ENCODE measurements at places on chromosomes 12 and 14.

DNA sequence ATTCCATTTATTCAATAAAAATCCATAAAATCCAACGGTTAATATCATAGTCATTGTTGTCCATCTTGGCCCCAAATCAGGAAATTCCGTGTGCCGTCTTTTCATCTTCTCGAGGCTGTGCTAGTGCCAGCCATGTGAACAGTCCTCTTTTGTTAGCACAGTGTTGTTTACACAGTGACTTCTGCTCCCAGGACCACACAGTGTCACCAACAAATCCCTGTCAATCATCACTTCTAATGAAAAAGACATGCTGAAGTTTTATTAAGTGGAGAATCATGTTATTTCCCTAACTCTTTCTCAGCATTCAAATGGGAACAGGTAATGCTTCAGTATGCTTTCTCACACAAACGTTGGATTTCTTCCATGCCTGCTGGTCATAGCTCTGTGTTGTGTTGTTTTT, 1.9 kb upstream of the SLCO1A2 start:
- peak; percentile 38 for DNase-seq

- DNase-seq = no peak
Measured at GRCh38 chr14:104925855-104926609, 1.4 kb downstream of the PLD4 start.

- DNase-seq = no peak
Measured at GRCh38 chr12:18851271-18851670, 113.4 kb downstream of the CAPZA3 start.

DNA sequence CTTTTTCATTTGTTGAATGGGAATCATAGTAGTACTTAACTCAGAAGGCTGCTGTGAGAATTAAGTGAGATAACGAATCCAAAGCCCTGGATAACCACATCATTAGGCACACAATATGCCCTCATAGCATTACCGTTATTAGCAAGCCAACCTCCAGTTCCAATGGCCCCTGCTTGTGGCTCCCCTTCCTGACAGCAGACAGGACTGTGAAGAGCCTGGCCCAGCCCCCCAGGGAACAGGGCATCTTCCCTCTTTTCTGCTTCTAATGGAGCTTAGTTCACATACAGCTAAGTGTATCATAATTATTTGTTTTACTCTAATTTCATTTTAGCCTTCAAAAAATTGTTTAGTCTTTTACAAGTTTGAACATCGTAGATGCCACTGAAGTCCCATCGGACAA, 39.7 kb downstream of the DHRS2 start:
- DNase-seq = no peak

- DNase-seq = no peak
Measured at GRCh38 chr12:21987755-21988154, 46.5 kb upstream of the ABCC9 start.

GRCh38 chr12:11746940-11747716, 97.7 kb downstream of the ETV6 start:
- DNase-seq = no peak

GRCh38 chr12:6180268-6181051, 19.7 kb upstream of the CD9 start:
- DNase-seq = no peak

- no peak for DNase-seq
Measured at GRCh38 chr12:6981152-6982052, 10.7 kb downstream of the EMG1 start.

- DNase-seq = no peak
Measured at GRCh38 chr12:64160711-64161060, 61.4 kb downstream of the KICS2 start.

- no peak for DNase-seq
Measured at GRCh38 chr12:121508533-121508932, 72.3 kb downstream of the KDM2B start.

- DNase-seq = no peak
Measured at GRCh38 chr12:64679487-64680001, 69.2 kb downstream of the RASSF3 start.

- DNase-seq = no peak
Measured at GRCh38 chr12:8822298-8822697, at the start of gene A2ML1. A2ML1 (plus strand) TSS chr12:8822621; CDS start chr12:8822652, 31 bp downstream.

- DNase-seq = no peak
Measured at GRCh38 chr12:64801381-64801780, 23.1 kb upstream of the TBC1D30 start.

DNA sequence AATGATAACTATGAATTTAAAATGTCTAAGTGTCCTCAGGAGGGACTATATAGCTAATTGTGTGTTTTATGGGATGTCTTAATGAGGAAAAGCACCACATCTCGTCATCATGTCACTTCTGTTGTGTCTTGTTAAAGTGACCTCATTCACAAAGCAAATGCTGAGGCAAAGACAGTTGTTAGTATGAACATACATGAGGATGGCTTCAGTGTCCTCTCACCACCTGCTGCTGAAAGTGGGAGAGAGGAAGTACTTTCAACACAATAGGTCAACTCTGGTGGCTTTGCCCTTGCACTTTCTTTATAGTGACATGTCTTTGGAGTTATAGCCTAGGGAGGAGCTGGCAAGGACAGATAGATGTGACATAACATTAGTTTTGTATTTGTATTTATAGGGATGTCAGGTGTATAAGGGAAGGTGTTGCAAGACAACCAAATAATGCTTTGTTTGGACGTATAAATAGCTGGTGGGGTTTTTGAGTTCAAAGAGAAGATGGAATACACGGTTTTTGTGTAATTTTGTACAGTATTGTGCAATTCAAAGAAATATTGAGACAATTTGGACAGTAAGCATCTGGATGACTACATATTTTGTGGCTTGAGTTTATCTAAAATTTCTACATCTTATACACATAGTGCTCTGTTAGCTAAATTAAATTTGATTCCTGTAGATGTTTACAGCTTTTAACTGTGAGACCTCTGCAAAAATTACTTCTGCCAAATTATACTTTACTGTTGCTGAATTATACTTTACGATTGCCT, 131.7 kb upstream of the ATP2B1 start:
- DNase-seq = no peak

DNA sequence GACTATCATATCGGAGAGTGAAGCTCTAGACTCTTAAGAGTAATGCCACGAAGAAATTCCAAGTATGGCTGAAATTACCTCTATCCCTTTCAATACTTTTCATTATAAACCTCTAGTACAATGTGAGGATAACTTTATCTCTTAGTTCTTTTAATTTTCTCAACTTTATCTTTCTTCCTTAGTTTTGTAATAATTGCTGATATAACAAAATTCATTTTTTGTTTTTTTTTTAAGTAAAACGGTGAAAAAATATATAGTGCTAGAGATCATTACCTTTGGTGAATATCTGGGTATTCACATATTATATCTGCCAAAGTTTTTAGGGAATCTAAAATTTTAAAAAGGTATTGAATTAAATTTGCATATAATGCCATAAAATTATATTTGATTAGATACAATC, 19.5 kb upstream of the DNAAF2 start:
- no peak for DNase-seq

- DNase-seq = no peak
Measured at GRCh38 chr12:54572881-54573280, 15.6 kb downstream of the PPP1R1A start.

- no peak for DNase-seq
Measured at GRCh38 chr14:99093532-99094517, 178.2 kb downstream of the BCL11B start.

- no peak for DNase-seq
Measured at GRCh38 chr12:3022411-3022810, 54.8 kb upstream of the TSPAN9 start.

DNA sequence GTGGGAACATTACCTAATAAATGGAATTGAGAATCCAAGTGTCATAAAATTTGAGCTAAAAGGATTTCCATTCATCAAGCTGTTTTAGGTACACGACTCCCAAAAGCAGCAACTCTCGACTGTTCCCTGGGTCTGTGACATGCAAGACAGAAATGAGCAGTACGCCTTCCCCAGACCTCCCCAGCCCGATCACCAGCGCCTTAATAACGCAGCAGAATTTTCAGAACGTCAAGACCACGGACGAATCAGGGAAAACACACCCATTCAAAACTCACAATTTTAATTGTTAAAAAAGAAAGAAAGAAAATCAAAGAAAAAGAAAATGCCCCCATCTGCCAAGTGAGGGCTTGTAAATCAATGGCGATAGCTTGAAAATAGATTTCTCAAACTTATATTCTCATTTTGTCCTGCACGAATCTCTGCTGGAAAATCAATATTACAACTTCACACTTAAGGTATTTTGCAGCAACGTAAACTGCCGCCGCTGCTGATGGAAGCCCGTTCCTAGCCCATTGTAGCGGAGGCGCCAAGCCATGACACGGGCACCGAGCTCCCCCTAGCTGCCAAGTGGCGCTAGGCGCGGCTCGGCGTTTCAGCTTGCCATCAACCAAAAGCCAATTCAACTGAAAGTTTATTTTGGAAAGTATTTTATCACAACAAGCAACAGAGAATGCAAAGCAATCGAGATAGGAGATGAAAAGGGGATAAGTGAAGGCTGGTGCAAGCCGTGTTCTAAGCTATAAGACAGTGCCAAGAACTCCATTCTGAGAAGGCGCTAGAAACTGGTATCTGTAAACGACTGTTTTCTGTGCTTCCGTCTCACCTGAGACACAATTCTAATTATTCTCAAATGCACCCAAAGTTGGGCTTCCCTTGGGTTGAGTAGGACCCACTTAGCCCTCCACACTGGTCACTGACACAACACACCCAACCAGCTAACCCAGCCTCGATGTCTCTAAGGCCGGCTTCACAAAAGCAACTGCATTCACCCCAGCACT, 5.5 kb downstream of the BCL11B start:
- DNase-seq = peak; percentile 23

DNA sequence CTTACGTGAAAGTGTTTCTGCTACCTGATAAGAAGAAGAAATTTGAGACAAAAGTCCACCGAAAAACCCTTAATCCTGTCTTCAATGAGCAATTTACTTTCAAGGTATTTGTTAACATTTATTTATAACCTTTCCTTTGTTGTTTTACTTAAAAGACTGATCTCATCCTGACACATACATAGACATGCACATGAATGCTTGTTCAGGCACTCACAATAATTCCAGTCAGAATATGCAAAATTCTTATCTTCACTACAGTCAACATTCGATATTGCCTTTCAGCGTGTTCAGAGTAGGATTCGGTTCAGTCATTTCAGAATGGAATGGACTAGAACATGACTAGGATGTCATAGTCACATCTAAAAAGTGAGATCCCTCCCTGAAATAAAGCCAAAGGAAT, 394.6 kb downstream of the PAWR start:
- DNase-seq = no peak

DNA sequence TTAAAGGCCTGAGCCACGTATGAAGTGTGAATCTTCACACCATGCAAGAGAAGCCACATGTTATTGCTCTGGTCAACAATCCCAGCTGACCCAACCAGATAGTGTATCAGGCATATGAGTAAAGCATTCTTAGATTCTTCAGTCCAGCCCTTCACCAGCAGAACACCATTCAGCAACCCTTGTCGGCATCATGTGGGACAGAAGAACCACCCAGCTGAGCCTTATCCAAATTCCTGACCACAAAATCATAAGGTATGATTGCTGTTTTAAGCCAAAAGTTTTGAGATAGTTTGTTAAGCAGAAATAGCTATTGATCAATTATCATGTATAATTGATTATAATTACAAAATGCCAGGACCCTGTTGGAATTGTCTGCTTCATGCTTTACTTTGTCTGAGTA, 664.9 kb downstream of the VRK1 start:
- DNase-seq = no peak

DNA sequence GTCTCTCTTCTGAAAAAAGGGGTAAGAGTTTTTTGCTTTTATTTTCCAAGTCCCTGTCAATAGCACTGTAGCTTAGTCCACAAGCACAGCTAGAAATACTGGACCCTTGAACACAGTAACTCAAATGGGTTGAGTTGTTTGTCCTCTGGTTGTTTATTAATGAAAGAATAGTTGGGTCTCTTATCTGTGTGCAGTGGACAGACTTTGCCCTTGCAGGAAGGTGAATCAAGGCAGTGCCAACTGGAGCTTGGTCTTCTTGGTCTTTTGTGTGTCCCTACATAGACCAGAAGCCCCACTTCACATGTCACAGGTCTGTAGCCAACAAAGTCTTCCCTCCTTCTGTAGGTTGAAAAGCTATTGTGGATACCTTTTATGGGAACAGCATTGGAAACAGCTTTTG, 322.0 kb downstream of the AACS start:
- DNase-seq = no peak

DNA sequence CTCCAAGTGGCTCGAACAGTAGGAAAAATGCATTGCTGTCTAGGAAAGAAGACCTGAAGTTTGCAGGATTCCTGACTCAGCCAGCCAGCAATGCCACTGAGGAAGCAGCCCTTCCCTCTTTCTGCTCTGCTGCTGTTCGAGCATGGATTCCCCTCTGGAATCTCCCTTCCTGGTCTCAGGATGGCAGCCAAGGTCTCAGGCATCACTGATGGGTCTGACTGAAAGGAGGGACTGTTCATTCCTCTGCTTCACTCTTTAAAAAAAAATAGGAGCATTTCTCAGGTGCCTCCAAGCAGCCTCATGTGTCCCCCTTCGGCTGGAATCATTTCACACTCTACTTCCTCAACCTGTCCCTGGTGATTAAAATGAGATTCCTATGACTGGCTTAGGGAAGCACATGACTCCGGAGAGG, 62.4 kb downstream of the SLC15A4 start:
- no peak for DNase-seq

- DNase-seq = no peak
Measured at GRCh38 chr14:95889236-95889979, 12.8 kb downstream of the TUNAR start.

All from C1 segment of cervical spinal cord (tissue), 14 donors.